Foreskin keratinocyte (primary cell): ENCODE measurements at places on chromosomes 5 and 9. TPM values are rescaled to one million over a fixed set of nuclear protein-coding genes. Genes with fewer than 3 reads are reported as not detected.
A peak's percentile ranks its signal among the peaks of the same experiment; 100 is the strongest.

LIFR gene
- 0.65 and 0.92 TPM in 2 replicates for total RNA-seq

ANXA2R gene
- 0.49 and 0.71 TPM in 2 replicates for total RNA-seq

CCDC152 gene
- total RNA-seq, result 2.0 and 2.8 TPM in 2 replicates

GRCh38 chr5:34676416-34676815 is 20.3 kb downstream of the RAI14 start:
- DNase-seq, result peak; percentile 29

- DNase-seq, result no peak
These were observed 208.0 kb upstream of the ANKH start for GRCh38 chr5:15079566-15079965.

- no peak for DNase-seq
These were observed 3.7 kb downstream of the IL3 start for GRCh38 chr5:132064140-132064539.

CTSL gene
- total RNA-seq, result 95.8 and 96.1 TPM in 2 replicates

DNA sequence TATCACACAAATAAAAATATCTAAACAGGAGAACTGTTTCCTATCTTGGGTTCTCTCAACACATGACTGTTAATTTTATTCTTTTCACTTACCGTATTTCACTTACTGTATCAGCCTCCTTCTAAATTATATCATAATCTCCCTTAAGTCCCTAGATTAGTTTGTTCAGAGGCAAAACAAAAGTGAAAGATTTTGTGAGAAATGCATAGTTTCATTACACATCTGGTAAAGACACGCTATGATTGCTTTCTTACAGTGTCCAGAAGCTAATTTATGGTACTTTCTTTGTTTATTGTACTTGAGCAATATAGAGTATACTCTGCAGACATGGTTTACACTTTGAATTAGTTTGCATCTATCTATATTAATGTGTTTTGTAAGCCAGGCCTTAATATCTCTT is 159.7 kb upstream of the TLX3 start:
- DNase-seq, result no peak

- DNase-seq, result no peak
These were observed 27.3 kb upstream of the ANGPTL2 start for GRCh38 chr9:127149463-127150390.

GRCh38 chr9:87276851-87277261 is 220.8 kb upstream of the DAPK1 start:
- DNase-seq, result peak; percentile 30

DNA sequence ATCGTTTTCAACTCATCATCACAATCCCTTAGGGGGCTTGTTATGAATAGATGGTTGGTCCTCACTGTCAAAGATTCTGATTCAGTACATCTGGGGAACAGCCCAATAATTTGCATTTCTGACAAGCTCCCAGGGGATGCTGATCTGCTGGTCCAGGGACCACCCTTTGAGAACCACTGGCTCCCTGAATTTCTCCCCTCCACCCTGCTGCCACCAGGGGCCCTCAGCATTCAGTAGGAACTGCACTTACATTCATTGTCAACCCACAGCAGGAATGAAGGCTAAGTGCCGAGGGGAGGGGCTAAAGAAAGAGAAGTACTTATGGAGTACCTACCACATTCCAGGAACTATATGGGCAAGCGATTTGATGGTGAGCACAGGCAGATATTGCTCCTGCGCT is 85.9 kb downstream of the BOD1 start:
- no peak for DNase-seq

- DNase-seq, result peak; percentile 81
These were observed 43.0 kb downstream of the STRBP start for GRCh38 chr9:123225374-123225813.

DNA sequence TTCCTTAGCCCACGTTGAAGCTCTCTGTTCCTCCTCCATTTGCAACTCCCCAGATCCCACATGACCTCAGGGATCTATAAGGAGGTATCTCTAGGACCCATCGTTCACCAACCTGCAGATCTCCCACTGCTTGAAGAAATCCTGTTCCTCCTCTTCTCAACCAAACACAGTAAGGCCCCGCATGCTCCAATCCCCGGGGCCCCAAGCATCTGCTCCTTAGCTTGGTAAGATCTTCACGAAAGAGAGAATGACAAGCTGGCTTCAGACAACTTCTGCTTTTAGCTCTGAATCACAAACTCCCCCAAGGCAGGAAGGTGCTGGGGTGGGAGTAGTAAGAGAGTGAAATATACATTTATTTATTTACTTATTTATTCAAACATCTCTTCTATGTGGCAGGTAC is 33.0 kb upstream of the ARHGAP26 start:
- no peak for DNase-seq

SLC35A4 gene
- 36.3 and 36.4 TPM in 2 replicates for total RNA-seq

- DNase-seq, result no peak
These were observed 123.2 kb downstream of the RMI1 start for GRCh38 chr9:84103651-84104377.

DNA sequence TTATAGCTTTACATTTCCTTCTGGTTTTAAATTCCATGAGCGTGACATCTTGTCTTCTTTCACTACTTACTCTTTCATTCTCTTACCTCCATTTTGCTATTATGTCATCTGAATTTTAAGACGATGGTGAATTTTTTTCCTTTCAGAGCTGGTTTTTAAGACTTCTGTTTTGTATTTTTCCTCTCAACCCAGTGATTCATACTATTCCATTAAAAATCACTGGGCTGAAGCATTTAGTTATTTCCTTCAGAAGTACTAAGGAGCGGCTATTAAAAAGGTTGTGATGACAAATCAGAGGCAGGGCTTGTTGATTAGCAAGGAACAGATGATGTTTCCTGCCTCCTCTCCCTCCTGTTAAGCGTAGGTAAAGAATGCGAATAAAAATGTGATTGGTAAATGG is 16.5 kb downstream of the AGXT2 start:
- DNase-seq, result peak; percentile 5

DNA sequence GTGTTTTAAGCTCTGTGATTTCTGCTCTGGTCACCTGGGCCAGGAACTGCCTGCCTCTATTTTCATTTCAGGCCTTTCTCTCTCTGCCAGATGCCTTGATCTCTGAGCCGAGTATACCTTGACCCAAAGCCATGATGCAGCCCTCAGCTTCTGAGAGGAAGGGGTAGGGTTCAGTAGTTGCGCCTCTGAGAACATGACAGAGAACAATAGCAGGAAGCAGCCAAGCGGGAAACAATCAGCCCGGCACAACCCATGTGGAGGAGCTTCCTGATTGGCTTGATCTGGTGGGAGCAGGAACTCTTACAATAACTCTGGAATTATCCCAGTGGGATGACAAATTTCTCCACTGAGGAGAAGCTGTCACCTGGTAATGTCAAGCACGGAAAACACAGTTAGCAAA is 127.4 kb downstream of the PALM2AKAP2 start:
- DNase-seq, result no peak

GRCh38 chr9:125663127-125663526 is 43.9 kb downstream of the MAPKAP1 start:
- DNase-seq, result peak; percentile 71

GRCh38 chr5:89028595-89029285 is 145.8 kb upstream of the MEF2C start:
- DNase-seq, result peak; percentile 89

- DNase-seq, result peak; percentile 40
These were observed 66.4 kb downstream of the MACROH2A1 start for GRCh38 chr5:135332519-135333150.

PCDHGB7 gene
- 0.46 and 1.1 TPM in 2 replicates for total RNA-seq

- DNase-seq, result no peak
These were observed 74.5 kb downstream of the FBXO38 start for GRCh38 chr5:148458036-148458888.

- DNase-seq, result no peak
These were observed 524.9 kb upstream of the ITGA1 start for GRCh38 chr5:52262844-52263243.

DNA sequence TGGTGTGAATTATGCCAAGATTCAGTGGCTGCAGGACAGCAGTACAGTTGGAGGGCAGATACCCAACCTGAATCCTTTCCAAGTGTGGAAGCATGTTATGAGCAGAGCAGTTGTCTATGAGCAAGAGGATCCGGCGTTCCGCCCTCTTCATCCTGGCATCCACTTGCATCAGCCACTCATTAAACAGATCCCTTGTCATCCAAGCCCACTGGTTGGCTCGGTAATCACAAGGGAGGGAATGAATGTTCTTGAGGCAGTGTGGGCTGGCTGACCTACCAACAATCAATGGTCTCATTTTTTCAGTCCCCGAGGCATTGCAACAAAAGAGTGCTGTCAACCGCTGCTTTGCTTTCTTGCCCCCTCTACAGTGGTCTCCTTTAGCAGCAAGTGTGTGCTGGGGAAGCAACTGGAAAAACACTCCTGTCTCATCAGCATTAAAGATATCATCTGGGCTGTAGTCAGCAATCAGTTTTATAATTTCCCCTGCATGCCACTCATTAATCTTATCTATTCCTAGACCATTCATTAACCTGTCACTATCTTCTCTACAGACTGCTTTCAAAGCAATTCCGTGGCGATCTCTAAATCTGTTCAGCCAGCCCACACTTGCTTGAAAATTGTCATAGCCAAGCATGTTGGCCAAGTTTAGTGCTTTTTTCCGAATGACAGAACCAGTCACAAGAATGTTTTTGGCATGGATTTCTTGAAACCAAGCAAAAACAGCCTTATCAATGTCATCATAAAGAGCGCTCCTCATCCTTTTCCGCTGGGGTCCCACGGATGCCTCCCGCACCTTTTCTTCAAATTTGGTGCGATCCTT is 4.9 kb downstream of the TIGD6 start:
- DNase-seq, result no peak

GRCh38 chr9:113057193-113057592 is 669 bp upstream of the ZFP37 start:
- DNase-seq, result no peak

PCDHA1 gene
- total RNA-seq, result not detected in 2 replicates

- DNase-seq, result no peak
These were observed 181.6 kb downstream of the DAB2IP start for GRCh38 chr9:121833061-121833460.

- DNase-seq, result no peak
These were observed 195.9 kb downstream of the ARHGAP26 start for GRCh38 chr5:142966121-142966420.

DNA sequence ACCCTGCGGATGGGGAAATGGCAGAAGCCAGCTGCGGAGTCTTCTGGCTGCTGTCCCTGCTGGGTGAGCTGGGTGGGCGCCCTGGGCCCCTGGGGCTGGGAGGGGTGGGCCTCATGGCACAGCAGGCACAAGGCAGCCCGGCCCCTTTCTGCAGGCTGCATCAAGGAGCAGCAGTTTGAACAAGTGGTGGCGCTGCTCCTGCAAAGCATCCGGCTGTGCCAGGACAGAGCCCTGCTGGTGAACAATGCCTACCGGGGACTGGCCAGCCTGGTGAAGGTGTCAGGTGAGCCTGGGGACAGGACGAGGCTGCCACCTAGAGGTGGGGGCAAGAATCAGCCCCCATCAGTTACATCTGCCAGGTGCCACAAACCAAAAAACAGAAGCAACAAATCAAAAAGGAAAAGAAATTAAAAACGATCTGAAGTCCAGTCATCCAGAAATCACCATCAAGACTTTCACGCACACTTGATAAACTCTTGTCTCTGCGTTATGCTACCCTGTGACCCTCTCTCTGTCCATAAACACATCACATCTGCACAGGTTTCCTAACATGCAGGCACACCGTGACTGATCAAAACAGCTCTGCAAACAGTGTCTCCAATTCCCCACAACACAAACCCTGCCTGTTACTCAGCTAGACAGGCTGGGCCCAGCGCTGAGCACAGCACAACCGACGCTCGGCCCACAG is 13.9 kb downstream of the REXO4 start:
- peak; percentile 33 for DNase-seq

ASPN gene
- not detected in 2 replicates for total RNA-seq

- peak; percentile 41 for DNase-seq
These were observed 198.8 kb downstream of the ADAMTS12 start for GRCh38 chr5:33692980-33693379.

- DNase-seq, result no peak
These were observed 184.5 kb downstream of the EBF1 start for GRCh38 chr5:158915216-158915615.

DNA sequence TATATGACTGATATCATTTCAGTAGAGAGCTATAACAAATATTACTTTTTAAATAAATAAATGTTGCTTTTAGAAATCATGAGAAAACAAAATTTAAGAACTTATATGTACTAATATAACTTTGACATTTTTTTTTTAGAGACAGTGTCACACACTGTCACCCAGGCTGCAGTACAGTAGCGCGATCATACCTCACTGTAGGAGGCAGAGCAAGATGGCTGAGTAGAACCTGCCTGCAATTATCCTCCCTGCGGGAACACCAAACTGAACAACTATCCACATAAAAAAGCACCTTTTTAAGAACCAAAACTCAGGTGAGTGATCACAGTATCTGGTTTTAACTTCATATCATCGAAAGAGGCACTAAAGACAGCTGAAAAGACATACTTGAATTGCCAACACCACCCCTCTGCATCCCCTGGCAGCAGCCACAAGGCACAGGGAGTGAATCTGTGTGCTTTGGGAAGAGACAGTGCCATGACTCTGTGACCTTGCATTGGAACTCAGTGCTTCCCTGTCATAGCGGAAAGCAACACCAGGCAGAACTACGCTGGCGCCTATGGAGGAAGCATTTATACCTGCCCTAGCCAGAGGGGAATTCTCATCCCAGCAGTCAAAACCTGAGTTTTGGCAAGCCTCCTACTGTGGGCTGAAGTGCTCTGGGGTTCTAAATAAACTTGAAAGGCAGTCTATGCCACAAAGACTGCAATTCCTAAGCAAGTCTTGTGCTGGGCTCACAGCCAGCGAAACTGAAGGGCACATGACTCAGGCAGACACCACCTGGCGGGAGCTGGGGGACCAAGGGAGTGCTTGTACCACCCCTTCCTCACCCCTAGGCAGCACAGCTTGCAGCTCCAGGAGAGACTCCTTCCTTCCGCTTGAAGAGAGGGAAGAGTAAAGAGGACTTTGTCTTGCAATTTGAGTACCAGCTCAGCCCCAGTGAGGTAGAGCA is 142.7 kb downstream of the FBXL17 start:
- peak; percentile 32 for DNase-seq

- no peak for DNase-seq
These were observed 17.8 kb downstream of the PTBP3 start for GRCh38 chr9:112315331-112316257.

DNA sequence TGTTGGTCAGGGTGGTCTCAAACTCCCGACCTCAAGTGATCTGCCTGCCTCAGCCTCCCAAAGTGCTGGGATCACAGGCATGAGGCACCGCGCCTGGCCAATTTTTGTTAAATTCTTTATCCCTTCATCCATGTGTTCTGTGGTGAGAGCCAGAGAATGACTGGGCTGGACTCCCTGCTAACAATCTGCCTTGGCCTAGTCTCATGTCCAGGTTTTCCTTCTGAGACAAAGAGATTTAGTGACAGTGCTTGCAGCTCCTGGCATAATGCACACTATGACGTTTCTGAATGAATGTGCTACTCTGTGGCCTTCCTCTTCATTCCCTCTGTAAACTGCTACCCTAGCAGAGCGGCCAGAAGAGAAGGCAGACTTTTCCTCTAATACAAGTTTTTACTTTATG is 79.3 kb downstream of the FOXD1 start:
- DNase-seq, result no peak

DNA sequence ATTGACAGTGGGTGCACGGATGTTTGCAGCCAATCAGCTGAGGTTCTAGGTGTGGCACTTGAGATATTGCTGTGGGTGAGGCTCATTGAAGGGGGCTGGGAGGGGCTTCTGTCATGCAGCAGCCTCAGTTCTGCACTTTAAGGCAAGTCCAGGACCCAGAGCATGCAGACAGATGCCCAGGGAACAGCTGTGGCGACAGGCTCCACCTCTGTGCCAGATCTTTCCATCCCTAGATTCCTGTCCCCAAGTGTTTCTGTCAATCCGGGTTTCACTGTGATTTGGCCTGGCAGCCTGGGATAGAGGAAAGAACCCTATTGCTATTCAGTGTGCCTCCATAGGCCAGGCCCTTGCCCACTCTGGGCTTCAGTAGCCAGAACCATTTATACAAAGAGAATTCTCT is 20.8 kb upstream of the CERCAM start:
- no peak for DNase-seq

GRCh38 chr9:89642789-89643188 is 38.0 kb downstream of the GADD45G start:
- no peak for DNase-seq
